Fibroblast of lung (primary cell): ENCODE measurements at places on chromosomes 5 and 9. TPM values are rescaled to one million over a fixed set of nuclear protein-coding genes. Genes with fewer than 3 reads are reported as not detected.

FAT2 gene
- total RNA-seq = under 0.01 TPM in 2 replicates

MAPK9 gene
- total RNA-seq = 24.7 and 27.6 TPM in 2 replicates

LIFR gene
- 65.1 and 84.5 TPM in 2 replicates for total RNA-seq

C9orf153 gene
- total RNA-seq = 0.17 and 0.51 TPM in 2 replicates

BTNL9 gene
- total RNA-seq = not detected in 2 replicates

SNCAIP gene
- total RNA-seq = 4.1 and 5.1 TPM in 2 replicates

FAXDC2 gene
- total RNA-seq = 11.3 and 20.6 TPM in 2 replicates

ZNF883 gene
- total RNA-seq = 6.2 and 9.7 TPM in 2 replicates
